GM20000 (cell line): ENCODE measurements at places on chromosomes 1 and 21.

- no peak for DNase-seq
These were observed 41.2 kb downstream of the OLFML2B start for GRCh38 chr1:161982507-161982895.

DNA sequence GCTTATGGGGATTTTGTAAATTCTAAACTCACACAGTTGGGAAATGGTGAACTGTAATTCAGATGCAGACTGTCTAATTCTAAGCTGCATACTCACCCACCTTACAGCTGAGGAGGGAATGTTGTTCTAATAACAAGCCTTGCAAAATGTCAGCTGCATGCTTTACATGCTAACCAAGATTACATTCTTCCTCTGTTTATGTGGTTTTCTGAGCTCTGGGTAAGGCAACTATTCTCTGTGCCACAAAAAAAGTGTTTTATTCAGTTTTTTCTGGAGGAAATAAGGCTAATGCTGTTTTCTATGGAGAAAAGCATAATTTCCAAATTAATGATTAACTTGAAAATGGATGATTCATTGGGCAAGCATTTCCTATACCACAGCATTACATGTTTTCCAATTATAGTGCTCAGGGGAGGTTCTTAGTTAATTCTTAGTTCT is 64.9 kb downstream of the RGS13 start:
- no peak for DNase-seq

DNA sequence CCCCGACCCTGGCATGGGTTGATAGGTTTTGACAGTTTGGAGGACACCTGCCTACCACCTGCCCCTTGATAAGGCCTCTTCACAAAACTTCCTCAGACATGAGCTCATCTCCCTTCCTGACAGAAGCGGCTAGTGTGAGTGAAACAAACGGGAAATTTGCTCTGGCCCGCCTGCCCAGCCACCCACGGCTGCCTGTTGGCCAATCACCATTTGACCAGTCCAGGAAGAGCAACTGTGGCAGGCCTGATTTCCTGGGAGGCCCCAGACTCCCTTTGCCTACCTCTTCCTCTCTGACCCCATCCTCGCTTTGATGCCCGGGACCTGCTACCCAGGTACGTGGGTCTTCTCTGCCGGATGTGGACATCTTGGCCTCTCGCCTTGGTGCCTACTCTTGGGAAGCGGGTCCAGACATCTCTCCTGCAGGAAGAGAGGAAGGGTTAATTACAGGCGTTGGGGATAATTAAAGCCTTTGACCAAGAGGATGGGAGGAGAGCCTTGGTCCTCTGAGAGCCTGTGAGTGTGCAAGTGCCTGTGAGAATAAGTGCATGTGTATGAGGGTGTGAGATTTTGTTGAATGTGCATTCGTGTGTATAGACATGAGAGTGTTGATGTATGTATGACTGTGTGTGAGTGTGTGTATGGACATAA is 1.1 kb upstream of the EPHA2 start:
- no peak for DNase-seq

DNA sequence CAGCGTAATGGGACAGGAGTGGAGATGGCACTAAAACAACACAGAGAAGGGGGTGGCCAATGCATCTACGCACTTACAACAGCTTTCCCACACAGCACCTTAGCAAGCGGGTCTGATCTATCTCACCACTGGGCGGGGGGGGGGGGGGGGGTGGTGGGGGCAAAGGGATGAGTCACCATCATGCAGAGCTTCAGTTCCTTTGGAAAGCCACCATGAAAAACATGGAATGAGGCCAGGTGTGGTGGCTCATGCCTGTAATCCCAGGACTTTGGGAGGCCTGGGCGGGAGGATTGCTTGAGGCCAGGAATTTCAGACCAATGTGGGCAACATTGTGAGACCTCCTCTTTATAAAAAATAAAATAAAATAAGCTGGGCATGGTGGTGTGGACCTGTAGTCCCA is 47.2 kb downstream of the KLHDC7A start:
- DNase-seq = no peak

GRCh38 chr1:203126151-203126865 is 1.2 kb upstream of the ADORA1 start:
- DNase-seq = no peak

DNA sequence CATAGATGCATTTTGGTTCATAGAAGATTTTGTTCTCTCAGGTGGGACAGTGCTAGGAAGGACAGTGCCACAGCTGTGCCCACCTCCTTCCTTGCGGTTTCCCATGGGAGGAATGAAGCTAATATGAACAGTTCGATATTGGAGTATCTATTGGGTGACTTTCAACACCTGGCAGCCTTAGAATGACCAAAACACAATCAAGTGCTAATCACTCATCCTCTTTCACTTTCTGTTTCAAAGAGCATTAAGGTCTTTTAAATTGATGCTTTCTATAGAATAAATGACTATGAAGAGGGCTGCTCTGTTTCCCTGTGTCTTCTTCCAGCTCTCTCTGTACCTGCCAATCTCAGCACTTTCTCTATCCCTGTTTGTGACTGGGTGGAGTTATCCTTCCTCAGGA is 784.0 kb downstream of the MRPL39 start:
- DNase-seq = no peak

- no peak for DNase-seq
These were observed 7.9 kb downstream of the SLC2A7 start for GRCh38 chr1:9018333-9018732.

GRCh38 chr1:6329396-6329795 is 64.2 kb downstream of the ACOT7 start:
- no peak for DNase-seq

DNA sequence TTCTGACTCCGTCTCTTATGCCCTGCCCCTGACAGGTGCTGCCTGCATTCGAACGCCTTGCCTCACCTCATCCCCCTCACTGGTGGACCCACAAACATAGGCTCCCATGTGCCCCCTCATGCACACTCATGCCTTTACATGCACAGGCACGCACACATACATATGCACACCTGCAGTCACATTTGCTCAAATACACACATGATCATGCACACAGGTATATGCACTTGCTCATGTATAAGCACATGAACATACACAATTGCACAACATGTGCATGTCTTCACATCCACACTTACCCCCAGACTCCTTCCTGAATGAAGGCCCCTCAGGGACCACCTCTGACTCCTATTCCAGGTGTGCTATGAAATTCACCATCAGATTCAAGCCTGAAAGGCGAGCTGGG is 506.9 kb downstream of the PTPRU start:
- DNase-seq = no peak

GRCh38 chr1:154353460-154353904 is 28.2 kb downstream of the ATP8B2 start:
- DNase-seq = peak; percentile 55

DNA sequence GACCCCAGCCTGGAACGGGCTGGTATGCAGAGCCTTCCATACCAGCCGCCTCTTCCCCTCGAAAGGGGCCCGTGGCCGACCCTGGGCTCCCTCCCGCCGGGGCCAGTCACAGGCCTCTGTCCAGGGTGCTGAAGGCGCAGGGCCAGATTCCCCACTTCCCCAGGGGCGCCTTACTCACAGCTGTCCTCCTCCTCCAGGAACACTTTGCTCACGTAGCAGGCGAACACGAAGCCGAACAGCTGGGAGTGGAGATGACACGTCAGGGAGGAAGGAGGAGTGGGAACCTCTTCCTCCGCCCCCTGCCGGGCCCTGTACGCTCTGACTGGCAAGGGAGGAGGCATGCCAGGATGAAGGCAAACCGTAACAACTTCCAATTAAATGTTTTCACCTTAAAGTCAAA is 57.3 kb downstream of the NKAIN1 start:
- DNase-seq = peak; percentile 84

- DNase-seq = no peak
These were observed 177.3 kb downstream of the PGBD5 start for GRCh38 chr1:230248889-230249270.

- DNase-seq = no peak
These were observed 7.1 kb upstream of the CFAP141 start for GRCh38 chr1:154213274-154213673.
